Activated CD4-positive, alpha-beta T cell treated with anti-CD3 and anti-CD28 coated beads, Interleukin-2, Interleukin-6, amounts not matched to agents 100 ng/mL and 50 ng/mL, durations not matched to agents 16 hours and 8 hours (primary cell): ENCODE measurements at places on chromosomes 13 and 19.

DNA sequence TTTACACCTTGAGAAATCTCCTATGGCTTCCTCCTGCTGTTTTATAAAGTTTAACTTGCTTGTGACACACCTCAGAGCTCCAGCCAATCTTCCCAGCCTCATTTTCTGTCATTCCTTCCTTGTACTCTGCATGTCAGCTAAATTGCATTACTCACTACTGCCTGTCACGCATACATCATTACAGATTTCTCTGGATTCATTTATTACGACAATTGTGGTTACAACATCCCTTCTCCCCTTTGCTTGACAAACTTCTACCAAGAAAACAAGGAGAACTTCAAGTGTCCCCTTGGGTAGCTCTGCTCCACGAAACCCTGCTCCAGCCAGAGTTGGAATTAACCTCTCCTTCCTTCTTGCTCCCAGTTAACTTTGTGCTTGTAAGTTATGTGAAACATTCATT, 22.0 kb upstream of the GPR18 start:
- no peak for DNase-seq

DNA sequence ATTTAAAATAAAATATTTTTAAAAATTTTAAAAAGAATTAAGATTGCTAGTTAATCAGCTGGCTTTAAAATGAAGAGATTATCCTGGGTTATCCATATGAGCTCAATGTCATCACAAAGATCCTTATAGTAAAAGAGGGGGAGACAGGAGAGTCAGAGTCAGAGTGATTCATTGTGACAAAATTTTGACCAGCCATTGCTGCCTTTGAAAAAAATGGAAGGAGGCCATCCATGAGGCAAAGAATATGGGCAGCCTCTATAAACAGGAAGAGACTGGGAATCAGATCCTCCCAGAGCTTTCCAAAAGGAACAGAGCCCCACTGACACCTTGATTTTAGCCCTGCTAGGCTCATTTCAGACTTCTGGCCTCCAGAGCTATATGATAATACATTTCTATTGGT, 9.3 kb upstream of the RUBCNL start:
- no peak for DNase-seq

- DNase-seq, result no peak
These were observed 50.7 kb upstream of the GPR183 start for GRCh38 chr13:99357941-99358340.

DNA sequence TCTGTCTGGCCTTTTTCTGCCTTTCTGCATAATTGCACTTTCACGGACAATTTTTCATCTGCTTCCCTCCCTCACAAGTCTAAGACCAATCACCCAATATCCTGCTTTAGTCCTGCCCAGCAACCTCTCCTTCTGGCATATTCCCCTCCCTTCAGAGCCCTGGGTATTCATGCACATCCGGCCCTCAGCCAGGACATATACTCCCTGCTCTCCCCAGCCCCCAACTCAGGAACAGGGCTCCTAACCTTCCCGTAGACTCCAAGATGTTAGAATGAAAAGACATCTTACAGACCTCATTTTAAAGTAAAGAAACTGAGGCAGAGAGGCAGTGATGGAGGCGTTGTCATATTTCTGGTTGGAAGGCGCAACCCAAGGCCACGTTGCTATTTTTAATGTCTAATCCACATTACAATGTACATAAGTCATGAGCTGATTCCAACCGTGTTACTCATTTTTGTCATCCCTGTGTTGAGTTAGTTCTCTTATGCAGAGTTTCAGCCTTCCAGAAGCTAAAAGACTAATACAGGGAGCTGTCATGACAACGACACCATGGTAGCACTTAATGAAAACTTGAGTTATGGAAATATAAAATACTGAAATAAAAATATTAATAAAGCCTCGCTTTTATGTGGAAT, 209.2 kb downstream of the TSHZ3 start:
- DNase-seq, result no peak

DNA sequence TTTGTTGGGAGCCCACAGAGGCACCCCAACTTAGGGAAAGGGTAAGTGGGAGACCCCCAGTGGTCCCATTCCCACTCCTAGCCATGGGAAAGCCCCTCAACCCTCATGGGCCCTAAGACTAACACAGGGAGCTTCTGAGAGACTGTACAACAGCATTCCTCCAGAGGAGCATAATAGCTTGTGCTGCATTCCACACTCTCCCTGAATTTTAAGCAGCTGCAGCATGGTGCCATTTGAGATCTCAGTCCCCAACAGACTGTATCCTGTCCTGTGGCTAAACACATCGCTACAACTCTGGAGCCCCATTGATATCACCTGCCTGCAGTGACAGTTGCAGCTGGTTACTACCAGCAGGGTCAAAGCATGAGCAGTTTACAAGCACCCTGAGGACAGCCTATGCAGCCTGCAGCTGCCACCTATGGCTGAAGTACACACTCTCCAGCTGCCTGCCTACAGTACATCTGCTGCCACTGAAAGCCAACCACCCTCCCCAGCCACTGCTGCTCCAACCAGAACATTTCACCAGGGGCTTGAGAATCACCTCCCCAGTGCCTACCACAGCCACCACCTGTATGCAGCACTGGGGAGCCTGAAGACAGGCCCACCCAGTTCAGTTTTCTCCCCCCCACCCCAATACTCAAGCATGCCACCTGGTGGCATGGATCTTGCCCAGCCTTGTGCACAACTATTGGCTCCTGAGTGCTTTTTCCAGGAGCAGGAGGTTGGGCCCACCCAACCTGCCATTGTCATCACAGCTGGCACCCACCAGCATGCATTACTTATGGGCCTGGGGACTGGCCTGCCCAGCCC, 557.3 kb downstream of the GPC5 start:
- no peak for DNase-seq

DNA sequence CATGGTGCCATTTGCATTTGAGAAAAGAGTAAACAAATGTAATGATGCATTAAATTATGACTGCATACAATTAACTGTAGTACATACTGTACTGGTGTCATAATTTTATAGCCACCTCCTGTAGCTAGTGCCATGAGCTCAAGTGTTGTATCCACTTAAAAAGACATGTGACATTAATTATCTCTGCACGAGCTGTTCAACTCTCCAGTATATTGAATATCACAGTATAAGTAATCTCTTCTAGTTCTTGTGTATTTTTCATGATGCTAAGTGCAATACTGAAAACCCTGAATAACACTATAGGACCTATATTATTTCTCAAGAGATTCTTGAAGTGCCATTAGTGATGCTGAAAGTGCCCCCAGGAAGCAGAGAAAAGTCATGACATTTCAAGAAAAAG, 387.3 kb downstream of the PCDH17 start:
- no peak for DNase-seq

DNA sequence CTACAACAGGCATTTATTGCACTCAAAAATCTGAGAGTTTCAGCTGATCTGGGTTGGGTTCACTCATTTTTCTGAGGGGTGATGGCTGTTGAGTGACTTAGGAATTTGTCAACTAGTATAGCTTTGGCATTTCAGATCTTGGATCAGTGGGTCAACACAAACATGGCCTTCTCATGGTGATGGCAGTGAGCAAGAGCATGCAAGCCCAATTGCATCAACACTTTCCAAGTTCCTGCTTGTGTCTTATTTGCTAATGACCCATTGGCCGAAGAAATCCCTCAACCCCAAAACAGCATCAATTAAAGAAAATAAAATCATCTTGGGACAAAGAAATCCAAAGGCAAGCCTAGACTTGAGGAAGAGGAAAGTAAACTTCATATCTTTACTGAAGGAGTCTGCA, 23.9 kb upstream of the MYCBP2 start:
- no peak for DNase-seq
